AG09309 (cell line): ENCODE measurements at places on chromosomes 6 and 20.

DNA sequence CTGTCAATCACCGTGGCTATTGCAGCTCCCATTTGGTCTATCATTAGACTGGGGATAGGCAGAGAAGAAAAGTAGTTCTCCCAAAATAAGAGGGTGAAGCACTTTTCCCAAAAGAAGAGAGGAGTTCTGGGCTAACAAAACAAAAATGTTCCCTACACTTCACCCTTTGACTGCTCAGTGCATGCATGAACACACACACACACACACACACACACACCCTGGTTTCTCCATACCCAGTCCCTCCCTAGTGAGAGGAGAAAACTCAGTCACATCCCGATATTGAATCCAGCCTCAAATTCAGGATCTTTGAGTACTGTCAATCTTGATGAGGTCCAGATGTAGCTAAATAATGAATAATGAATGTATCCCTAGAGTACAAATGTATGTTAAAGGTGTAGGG lies 4.6 kb upstream of the TBPL1 start:
- DNase-seq = no peak

GRCh38 chr20:52731093-52731492 lies 241.1 kb upstream of the TSHZ2 start:
- no peak for DNase-seq

GRCh38 chr20:10672624-10673127 lies 1.1 kb downstream of the JAG1 start:
- DNase-seq = no peak

DNA sequence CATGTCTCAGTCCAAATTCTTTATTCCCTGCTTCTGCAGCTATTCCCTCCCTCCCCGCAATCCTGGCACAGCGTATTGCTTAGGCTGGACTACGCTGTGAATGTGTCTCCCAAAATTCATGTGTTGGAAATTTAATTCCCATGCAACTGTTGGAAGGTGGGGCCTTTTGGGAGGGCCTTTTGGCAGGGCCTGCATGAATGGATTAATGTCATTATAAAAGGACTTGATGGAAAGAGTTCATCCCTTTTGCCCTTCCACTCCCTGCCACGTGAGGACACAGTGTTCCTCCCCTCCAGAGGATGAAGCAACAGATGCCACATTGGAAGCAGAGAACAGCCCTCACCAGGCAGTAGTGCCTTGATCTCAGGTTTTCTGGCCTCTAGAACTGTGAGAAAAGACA lies 20.4 kb upstream of the NOTCH4 start:
- no peak for DNase-seq

- DNase-seq = no peak
Measured at GRCh38 chr6:133918208-133918930, 29.5 kb downstream of the TCF21 start.

DNA sequence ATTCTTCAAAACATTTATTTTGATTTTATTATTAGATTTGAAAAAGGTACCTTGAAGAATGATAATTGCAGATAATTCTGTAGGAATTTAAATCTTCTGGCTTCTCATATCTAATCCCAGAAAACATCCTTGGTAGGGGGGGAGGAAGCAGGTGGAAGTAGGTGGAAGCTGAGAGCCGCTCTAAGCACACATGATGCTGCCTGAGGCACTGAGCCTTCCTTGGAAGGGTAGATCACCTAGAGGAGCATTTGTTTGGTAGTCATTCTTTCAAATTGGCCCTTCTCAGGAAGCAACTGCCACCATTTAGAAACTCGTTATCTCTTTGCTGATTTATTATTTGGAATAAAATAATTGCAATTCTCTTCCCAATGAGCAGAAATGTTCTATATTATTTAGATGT lies 623.3 kb downstream of the CD109 start:
- no peak for DNase-seq

GRCh38 chr20:1370548-1371110 lies 22.2 kb downstream of the FKBP1A start:
- DNase-seq = no peak

DNA sequence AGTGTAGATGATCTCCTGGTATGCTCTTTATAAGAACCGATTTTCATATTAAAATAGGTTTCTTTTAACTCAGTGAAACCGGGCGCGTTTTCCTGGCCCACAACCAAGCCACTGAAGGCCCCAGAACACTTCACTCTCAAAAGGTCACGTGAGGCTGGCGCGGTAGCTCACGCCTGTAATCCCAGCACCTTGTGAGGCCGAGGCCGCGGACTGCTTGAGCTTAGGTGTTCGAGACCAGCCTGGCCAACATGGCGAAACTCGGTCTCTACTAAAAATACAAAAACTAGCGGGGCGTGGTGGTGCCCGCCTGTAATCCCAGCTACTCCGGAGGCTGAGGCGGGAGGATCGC lies 402 bp upstream of the TAF8 start:
- DNase-seq = no peak

DNA sequence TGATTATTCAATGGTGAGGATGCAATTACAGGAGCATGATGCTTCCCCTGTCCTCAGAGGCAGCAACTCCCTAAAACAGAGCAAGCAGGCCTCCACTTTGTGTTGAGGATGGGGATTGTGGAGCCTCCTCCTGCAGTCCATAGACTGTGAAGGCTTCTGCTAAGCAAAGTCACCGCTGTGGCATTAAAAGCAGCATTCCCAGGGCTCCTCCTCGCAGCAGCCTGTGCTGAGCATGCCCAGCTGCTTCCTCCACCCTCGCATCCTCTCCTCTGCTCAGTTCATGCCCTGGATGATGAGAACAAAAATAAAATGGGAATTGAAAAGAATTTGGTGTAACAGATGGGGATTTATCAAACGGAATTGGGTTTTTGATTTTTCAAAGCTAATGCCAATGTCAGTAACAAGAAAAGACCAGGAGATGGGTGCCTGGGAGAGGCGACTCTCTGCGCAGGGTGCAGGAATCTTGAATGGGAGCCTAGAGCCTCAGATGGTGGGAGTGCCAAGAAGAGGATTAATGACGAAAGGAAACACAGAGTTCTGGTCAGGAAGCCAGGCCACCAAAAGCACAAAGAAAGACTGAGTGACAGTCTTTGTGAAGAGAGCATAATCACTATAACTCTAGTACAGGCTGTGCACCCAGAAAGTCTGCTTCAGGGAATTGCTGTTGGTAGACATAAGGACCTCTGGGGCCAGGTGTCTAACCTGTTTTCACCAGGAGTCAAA lies 347.6 kb downstream of the TPBG start:
- no peak for DNase-seq

DNA sequence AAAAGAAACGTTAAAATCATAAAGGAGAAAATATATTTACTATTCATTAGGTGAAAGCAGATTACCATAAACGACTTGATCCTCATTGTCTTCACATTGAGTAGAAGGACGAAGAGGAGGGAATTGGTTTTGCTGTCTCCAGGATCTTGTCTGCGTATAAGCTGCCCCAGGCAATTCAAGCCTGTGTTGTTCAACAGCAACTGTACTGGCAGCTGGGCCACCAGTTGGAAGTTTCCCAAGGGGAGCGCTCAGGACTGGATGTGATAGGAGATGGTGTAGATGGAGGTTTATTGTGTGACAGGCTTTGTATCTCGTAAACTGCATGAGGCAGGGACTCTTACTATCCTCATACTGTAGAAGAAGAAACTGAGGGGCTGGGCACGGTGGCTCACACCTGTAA lies 3.9 kb upstream of the FANCE start:
- no peak for DNase-seq

DNA sequence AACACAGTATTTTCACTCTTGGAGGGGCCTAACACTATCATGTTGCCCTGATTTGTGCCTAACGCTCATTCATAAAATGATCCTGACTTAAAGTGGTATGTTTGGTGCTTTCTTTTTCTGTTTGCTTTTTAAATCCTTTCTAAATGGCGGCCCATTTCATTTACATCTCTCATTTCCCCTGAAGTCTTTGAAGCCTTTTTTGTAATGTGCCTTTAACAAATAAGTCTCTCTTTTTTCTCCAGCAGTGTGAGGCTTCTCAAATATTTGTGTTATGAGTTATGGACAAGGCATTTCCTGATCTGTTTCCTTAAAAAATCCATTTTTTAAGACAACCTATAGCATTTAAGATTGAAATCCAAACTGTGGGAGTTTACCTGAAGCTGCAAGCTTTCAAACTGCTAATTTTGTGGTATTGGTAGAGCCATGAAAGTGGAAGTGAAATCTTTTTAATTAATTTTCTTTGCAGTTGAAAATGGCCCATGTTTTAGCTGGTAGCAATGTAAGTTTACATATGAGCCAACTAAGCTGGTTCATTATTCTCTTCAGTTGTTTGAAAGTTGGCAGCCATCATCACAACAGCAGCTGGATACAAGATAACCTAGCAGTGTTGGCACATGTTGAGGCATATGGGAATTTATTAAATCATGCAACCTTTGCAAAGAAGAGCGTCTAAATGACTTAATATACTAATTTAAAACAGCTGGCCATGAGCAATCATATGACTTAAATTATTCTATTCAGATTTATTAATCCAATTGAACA lies 469.7 kb downstream of the CDKAL1 start:
- DNase-seq = no peak

DNA sequence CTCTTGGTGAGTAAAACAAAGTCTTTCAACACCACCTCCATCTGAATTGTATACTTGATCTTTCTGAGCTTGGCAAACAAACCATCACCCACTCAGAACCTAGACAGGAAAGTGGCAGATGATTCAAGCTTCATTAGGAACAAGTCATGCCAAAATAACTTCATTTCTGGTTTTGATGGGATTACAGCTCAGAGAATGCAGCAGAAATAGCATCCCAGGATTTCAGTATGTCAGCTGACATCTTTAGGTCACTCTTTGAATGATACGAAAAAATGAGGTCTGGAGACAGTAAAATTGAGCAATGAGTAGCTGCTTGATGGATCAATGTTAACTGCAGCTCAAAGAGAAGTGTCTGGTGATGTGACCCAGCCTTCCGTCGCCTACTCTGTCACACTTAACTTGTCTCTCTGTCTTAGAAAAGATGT lies 92.4 kb downstream of the GJA10 start:
- peak; percentile 66 for DNase-seq

DNA sequence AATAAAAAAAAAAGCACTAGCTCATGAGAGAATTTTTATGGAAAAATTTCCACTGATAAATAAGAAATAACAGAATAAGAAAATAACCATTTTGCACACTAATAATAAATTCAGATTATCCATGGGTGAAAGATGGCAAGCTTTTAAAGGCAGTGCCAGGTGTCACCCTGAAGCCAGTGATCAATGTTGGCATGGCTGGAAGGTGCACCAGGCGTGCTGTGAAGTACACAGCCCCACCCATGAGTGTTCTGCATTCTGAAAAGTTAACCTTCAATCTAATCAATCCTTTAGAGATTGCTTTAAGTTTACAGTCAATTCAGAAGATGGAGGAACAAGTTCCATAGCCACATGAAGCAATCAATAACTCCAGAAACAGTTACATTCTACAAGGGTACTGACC lies 284.4 kb downstream of the C6orf118 start:
- DNase-seq = no peak

DNA sequence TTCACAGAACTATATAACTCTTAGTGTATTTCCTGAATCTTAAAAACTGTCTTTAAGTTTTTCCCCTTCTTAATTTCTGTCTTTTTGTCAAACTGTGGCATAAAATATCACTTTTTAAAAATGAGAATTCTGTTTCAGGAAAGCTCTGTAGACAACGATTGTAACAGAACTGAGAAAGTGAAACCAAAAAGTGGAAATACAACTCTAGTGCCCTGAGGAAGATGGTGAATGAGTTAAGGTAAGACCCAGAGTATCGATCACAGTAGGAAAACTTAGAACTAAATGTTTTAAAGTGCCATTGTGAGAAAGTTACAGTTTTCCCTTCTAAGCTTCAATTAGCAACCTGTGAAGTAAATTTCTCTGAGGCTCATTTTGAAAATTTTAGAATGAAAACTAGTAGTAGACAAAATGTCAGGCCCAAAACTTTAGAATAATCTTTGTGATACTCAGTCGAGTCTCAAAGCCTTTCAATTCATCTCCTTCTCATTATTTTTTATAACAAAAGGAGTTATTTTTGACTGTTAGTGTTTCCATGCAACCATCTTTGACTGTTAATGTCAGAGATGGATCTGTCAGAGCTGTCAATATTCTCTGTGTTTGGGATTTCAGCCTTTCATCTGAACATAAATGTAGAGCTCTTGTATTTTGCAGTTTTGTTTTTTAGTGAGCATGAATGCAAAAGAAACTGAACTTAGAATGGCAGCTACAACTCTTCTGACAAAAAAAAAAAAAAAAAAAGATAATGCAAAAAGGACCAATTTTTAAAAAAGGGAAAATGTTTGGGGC lies 19.0 kb upstream of the TRDN start:
- no peak for DNase-seq

DNA sequence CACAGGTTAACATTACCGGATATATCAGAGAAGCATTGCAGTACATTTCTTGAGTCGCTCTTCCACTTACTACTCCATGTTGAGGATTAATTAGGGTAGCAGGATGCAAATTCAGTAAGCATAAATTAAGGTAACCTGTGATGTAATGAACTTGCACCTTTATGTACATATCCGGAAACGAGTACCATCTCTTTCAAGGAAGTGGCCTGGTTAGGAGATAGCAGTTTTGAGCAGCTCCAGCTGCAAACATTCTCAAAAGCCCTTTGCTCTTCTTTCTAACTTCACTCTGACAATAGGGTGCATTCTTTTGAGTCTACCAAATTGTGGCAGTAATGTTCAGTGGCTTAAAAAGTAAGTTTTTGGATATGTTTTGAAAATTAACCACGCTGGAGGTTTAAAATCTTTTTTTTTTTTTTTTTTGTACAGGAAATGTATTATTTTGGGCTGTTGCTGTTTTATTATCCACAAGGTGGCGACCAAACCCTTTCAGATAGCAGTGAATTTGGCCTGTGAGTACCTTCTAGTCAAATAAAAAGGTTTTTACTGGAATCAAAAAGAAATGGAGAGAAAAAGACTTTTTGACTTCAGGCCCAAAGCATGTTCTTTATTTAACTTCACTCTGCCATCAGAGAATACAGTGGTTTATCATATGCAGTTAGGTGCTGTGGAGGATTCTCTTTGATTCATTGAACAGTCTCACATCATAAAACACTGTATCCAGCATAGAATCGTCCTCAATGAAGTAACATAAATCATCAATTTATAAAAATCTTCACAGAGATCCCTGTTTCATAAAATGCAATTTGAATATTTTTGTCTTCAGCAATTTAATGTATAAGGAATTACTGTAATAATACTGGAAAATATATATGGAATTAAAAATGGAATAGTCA lies 8.9 kb downstream of the FAM217B start:
- peak; percentile 31 for DNase-seq

GRCh38 chr6:169893624-169894023 lies 142.2 kb downstream of the ERMARD start:
- DNase-seq = no peak

DNA sequence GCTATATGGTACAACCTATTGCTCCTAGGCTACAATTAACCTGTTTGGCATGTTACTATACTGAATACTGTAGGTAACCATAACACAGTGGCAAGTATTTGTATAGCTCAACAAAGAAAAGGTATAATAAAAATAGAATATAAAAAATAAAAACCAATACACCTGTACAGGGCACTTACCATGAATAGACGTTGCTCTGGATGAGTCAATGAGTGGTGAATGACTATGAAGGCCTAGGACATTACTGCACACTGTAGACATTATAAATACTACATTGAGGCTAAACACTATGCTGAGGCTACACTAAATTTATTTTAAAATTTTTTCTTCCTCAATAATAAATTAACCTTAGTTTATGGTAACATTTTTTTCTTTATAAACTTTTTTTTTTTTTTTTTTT lies 18.6 kb downstream of the ELOVL5 start:
- no peak for DNase-seq
